Glutamatergic neuron (in vitro differentiated cells): ENCODE measurements at places on chromosomes 12 and 14. TPM values are rescaled to one million over a fixed set of nuclear protein-coding genes. Genes with fewer than 3 reads are reported as not detected.

Gene DAO
- total RNA-seq: not detected

Gene RTL1
- total RNA-seq: not detected

Gene LIN7A
- 41.9 TPM for total RNA-seq

Gene FIGNL2
- total RNA-seq: 107 TPM

Gene PPP1R36
- 2.4 TPM for total RNA-seq
